ENCODE measurements at places on chromosomes 16 and 17. TPM values are rescaled to one million over a fixed set of nuclear protein-coding genes. Genes with fewer than 3 reads are reported as not detected.

The ALOXE3 gene
- not detected for polyA plus RNA-seq

The PRR15L gene
- 371 TPM for polyA plus RNA-seq

The AOC3 gene
- polyA plus RNA-seq = 3.2 TPM

The PYY gene
- polyA plus RNA-seq = 192 TPM

The SEPTIN1 gene
- 4.8 TPM for polyA plus RNA-seq

The KCNH4 gene
- not detected for polyA plus RNA-seq

DNA sequence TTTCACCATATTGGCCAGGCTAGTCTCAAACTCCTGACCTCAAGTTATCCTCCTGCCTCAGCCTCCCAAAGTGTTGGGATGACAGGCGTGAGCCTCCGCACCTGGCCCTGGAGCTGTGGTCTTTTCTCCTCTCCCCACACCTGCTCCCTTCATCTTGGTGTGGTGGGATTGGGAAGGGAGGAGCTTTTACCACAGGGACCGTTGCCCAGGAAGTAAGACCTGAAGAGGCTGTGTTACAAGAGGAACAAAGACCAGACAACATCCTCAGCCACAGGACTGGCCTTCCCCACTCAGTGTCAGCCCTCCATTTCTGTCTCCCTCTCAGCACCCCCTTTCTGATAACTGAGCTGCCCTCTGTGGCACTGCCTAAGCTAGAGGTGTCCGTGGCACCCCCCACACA is 9.4 kb upstream of the C17orf113 start:
- H3K36me3 ChIP-seq = no peaks in the 10 kb centered on the region
- H3K4me1 ChIP-seq = no peaks in the 10 kb centered on the region
- no peak overlapping the region for H3K4me3 ChIP-seq
- H3K27me3 ChIP-seq = peaks cover 25% of the 10 kb centered on the region
- H3K27ac ChIP-seq = no peak overlapping the region
- no peak for DNase-seq

DNA sequence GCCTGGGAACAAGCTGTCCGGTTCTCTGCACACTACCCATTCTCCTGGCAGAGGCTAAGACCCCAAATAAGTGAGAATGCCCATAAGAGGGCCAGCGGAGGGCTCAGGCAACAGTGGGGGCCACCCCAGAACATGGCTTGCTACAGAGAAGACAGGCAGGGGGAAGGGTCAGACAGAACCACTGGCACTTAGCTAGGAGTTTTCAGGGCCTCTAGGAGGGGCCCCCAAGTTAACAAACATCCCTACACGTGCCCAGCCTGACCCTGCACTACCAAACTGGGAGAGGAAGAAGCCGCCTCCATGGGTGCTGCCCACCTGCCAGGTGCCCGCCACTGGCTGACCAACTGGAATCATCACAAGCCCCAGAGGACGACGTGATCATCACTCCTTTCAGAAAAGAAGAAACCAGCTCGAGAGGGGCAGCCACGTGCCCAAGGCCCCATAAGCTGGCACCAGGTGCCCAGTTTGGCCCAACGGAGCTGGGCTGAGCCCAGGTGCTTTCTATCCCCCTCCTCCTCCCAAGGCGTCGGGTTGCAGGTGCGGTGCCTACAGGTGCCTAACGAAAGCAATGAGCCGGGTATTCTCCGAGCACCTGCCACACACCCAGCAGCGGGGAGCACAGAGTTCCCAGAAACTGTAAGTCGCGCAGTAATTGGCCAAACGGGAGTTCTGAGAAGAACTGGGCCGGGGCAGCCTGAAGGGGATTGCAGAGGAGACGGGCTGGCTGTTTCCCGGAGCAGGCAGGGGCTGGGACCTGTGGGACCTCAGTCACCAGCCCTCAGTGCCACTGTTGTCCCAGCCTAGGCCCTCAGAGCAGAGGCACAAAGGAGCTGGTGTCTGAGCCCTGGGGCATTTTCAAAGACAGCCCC is 13.2 kb downstream of the RPH3AL start:
- H3K4me1 ChIP-seq = no peaks in the 10 kb centered on the region
- no peaks in the 10 kb centered on the region for H3K36me3 ChIP-seq
- H3K4me3 ChIP-seq = no peak overlapping the region
- peak overlapping the region; percentile 29 for H3K27ac ChIP-seq
- no peaks in the 10 kb centered on the region for H3K27me3 ChIP-seq
- DNase-seq = peak; percentile 16

DNA sequence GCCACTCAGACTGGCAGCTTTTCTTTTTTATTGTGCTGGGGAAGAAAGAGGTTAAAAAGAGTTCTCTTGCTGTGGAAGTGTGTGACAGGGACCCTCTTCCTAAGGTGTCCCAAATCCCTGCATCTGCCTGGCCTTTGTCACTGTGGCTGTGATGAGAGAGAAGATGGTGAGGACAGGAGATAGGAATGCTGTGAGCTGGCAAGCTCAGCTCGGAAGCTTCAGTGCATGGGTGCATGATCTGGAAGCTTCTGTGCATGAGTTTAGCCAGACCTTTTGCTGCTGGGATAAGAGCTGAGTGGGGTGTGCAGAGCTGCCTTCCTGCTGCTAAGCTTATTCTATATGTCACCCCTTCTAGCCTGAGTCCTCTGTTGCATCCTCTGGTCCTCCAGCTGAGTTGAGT is 103.3 kb upstream of the CACNG3 start:
- no peak overlapping the region for H3K4me3 ChIP-seq
- peaks cover 2% of the 10 kb centered on the region for H3K36me3 ChIP-seq
- no peak for DNase-seq
- no peak overlapping the region for H3K27ac ChIP-seq

The TERB1 gene
- not detected for polyA plus RNA-seq

DNA sequence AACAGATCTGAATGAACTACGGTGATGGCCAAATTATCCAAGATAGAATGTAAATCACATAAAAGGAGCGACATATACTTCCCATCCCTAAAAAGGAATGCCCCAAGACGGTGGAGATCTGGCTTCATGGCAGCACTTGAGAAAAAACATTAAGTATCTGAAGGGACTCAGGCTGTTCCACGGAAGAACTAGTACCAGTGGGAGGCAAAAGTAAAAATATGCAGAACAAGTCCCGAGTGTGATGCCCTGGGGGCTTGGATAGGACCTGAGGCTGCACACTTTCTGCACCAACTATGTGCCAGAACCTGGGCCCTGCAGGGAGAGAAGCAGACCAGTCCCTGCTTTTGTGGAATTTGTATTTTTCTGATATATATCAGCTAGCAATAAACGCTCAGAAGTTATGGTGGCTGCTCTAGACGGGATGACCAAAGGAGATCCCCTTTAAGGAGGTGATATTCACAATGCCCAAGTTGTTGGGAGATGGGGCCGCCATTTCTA is 539 bp upstream of the CKLF start:
- H3K27me3 ChIP-seq = no peaks in the 10 kb centered on the region
- DNase-seq = no peak
- no peaks in the 10 kb centered on the region for H3K36me3 ChIP-seq
- H3K27ac ChIP-seq = peak overlapping the region; percentile 85

DNA sequence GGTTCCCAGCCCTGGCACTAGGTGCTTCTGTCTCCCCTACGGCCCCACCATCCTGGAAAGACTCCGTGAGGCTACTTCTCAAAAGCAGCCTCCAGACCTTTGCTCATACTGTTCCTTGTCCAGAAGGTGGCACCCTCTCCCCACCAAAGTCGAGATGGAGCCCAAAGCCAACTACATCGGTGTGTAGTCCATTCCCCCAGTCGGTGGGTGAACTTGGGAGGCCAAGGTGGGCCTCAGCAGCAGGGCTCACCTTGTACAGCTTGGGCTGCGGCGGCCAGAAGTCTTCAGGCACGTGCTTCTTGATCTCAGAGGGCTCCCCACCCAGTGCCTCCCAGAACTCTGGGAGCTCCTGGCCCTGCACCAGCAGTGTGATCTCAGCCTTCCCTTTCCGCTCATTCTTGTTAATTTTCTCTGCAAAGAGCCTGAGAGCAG is 10.2 kb downstream of the FLII start:
- H3K4me1 ChIP-seq = peaks cover 7% of the 10 kb centered on the region
- H3K4me3 ChIP-seq = no peak overlapping the region
- peak; percentile 78 for DNase-seq
- H3K27me3 ChIP-seq = no peaks in the 10 kb centered on the region

DNA sequence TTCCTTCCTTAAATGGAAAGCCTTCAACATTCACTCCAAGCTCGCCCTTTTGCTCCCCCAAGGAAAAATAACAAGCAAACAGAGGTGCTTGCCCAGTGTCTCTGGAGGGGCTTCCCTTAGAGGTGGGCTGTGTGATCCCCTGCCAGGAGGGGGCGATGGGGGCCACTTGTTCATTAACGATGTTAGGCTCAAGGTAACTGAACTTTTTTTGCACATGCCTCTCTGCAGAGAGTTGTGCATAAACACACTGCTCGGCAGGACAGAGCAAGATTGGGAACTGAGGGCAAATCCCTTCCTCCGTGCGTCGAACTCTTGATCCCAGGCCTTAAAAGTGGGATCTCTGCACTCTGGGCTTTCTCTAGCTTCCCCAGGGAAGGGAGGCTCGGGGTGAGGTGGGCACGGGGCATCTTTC is 15.5 kb upstream of the NAGLU start:
- H3K27me3 ChIP-seq = no peaks in the 10 kb centered on the region
- peaks cover 6% of the 10 kb centered on the region for H3K4me1 ChIP-seq
- H3K36me3 ChIP-seq = peaks cover 7% of the 10 kb centered on the region
- no peak overlapping the region for H3K4me3 ChIP-seq
- peak overlapping the region; percentile 90 for H3K27ac ChIP-seq

- H3K36me3 ChIP-seq = no peaks in the 10 kb centered on the region
- DNase-seq = no peak
- H3K4me1 ChIP-seq = no peaks in the 10 kb centered on the region
Measured at GRCh38 chr16:15530085-15530484, 95.7 kb downstream of the BMERB1 start.

Measured in small intestine (tissue), 16 donors.